Adipocyte (in vitro differentiated cells): ENCODE measurements at places on chromosomes 11 and 22.

DNA sequence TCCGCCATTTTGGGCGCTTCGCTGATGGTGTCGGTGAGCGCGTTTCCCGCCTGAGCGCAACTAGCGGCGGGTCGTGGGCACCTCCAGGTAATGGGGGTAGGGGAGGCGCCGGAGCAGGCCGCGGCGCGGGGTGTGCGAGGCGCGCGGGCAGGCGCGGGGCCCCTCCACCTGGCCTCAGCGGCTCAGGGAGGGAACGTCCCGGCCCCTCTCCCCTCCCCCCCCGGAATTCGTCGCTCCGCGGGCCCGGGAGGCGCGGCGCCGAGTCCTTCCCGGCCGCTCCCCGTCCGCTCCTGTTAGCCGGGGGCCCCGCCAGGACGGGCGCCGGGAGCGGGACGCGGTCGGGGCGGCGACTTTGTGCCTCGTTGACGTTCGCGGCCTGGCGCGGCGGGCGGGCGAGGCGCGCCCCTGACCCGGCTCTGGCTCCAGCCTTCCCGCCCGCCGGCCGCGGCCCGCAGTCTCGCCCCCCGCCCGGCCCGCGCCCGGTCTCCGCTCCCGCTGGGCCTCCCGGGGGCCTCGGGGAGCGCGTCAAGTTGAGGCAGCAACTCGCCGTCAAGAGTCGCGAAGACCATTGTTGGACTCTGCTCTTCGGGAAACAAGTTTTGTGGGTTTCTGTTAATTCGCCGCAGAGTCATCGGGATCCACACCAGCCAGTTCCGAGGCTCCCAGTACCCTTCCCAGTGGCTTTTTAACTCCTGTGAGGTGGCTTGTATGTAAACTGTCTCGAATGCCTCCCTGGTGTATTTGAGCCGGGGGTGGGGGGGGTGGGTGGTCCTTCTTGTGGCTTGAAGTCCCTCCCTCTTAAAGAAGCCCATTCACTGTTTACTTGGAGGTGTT is at the start of gene PPP6R3:
TSS of gene PPP6R3 (plus strand) at position 12 of the 834 bp plus-strand sequence. CDS start 76,913 bp downstream, outside the sequence.
- peak; percentile 82 for DNase-seq

GRCh38 chr11:100777103-100777502 is 90.0 kb downstream of the ARHGAP42 start:
- DNase-seq, result no peak

- no peak for DNase-seq
Measured at GRCh38 chr11:17607083-17607429, 60.0 kb downstream of the OTOG start.

GRCh38 chr11:102760344-102761035 is 19.9 kb downstream of the MMP10 start:
- peak; percentile 91 for DNase-seq

DNA sequence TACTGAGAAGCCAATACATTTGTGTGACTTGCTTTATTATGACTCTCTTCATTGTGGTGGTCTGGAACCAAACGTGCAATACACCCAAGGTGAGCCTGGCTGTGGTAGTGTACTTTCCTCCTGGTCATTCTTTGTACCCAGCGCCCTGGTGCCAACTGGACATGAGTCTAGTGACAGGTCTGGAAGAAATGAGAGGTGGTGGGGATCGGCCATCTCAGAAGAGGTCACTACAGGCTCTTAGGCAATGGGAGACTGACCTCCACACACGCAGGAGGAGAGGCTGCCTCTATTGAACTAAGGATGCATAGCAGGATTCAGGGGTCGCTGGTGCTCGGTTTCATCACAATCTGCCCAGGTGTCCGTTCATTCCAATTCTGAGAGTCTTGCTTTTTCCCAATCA is 56.4 kb upstream of the RTL6 start:
- no peak for DNase-seq
